ENCODE measurements at places on chromosomes 11 and 22.

DNA sequence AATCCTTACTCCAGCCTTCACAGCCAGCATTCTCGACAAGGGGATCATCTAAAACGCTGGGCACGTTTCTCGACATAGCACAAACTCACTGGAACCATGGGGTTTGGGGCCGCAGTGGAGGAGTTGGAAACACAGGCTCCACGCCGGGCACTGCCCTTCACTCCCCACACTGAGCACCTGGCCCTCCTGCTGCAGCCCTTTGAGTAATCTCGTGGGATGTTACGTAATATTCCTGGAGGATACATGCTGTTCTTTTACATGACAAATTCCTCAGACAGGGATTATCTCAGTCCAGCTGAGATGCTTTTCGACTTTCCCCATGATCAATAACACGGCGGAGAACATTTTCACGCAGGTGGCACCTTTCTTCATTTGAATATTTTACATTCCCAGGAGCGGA, 408.0 kb downstream of the SHANK2 start:
- DNase-seq = no peak

GRCh38 chr22:19995611-19996339, 20.8 kb downstream of the ARVCF start:
- no peak for DNase-seq

- no peak for DNase-seq
These were observed 16.0 kb downstream of the USP47 start for GRCh38 chr11:11857769-11858168.

GRCh38 chr11:64234647-64235379, 429 bp downstream of the VEGFB start:
- no peak for DNase-seq

DNA sequence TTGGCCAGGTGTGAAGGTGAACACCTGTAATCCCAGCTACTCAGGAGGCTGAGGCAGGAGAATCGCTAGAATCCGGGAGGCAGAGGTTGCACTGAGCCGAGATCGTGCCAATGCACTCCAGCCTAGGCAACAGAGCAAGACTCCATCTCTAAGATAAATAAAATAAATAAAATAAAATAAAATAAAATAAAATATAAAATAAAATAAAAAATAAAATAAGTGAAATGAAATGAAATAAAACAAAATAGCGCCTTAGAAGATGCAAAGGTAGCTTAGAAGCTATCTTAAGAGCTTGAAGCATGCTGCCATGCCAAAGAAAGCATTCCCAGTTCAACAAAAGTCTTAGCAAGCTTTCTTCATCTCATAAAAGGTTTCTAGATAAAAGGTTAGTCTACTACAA, 6.9 kb upstream of the APOBEC3C start:
- no peak for DNase-seq

DNA sequence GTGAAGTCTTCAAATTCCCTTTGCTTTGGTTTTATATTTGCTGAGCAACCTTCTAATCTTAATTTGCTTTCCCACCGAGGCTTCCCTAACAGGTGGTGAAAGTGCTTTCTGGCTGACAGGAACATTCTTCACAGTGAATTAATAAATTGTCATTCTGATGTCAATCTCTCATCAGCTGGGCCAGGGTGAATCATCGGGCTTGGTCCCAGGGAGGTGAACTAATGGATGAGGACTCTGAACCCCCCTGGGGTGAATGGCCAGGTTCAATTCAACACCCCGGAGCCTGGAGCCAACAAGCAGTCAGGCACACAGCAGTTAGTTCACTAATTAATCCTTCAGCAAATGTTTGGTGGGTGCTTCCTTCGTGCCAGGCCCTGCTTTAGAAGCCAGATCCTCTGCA, 155.4 kb upstream of the PDGFD start:
- DNase-seq = no peak

GRCh38 chr11:8317159-8317558, 53.5 kb upstream of the LMO1 start:
- DNase-seq = no peak

DNA sequence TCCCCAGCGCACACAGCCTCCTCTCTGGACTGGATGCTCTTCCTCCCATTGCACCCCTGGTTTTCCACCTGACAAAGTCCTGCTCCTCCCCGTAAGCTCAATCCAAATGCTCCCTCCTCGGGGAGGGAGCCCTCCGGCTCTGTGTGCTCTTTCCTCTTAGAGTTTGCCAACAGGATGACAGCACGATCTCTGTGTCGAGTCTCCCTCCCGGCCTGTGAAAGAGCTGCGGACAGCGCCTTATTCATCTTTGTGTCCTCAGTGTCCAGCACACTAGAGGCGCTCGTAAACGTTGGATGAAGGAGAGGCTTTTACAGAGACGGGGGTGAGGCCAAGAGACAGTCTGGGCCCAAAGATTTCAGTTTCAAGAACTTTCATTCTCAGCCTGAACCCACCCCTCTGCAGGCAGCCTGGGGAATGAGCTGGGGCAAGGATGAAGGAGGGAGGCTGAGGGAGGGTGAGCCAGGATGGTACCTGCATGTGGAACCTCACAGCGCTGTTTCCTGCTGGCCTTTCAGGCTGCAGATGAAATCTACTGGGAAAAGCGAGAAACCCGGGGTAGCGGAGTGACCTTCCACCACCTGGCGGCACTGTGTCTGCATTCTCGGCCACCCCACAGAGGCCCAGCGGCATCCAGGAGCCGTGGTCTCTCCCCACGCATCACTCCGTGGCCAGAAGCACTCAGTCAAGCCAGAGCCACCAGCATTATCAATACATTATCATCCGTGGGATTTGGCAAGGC, 8.5 kb upstream of the TMPRSS4 start:
- peak; percentile 28 for DNase-seq

DNA sequence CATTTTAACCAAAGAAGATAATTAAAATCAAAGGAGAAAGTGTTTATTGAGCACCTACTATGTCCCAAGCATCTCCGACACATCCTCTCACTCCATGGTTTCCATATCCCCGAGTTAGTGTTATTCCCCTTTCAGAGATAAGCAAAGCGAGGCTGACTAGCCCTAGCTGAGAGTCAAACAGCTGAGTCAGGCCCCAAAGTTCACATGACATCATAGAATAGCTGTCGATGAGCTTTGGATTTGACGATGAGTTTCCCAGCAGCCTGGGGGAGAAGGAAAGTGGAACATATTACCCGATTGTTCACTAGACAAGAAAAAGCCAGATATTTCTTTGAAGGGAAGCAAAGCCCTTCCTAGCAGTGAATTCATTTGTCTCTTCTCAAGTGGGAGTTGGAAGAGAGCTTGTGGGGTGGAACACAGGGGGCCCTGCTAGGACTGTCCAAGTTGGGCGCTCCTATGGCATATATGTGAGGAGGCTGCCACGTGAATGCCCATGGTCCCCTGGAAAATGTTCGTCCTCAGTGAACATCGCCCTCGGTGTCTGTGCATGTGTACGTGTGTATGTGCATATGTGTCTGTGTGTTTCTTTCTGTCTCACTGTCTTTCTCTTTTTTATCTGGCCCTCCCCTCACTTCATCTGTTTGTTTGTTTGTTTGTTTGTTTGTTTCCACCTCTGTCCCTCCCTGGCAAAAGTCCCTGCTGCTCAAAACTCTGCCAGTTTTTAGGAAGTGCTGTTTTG, 493 bp upstream of the CYTH4 start:
- no peak for DNase-seq

DNA sequence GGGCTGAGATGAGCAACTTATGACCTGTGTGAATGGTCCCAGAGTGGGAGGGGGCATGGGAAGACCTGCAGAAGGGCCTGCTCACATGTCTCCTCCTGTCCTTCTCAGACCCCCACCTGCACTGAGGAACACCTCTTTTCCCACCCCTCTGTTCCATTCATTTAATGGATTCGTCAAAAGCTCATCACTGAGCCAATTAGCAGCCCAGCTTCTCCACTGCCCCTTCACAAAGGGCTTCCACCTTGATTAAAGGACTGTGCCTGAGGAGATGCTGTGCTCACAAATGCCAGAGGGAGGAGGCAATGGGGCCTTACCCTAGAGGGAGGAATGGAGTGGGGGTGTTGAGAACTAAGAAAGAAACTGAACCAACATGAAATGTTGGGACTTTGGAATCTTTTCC, 14.0 kb upstream of the CDON start:
- no peak for DNase-seq

DNA sequence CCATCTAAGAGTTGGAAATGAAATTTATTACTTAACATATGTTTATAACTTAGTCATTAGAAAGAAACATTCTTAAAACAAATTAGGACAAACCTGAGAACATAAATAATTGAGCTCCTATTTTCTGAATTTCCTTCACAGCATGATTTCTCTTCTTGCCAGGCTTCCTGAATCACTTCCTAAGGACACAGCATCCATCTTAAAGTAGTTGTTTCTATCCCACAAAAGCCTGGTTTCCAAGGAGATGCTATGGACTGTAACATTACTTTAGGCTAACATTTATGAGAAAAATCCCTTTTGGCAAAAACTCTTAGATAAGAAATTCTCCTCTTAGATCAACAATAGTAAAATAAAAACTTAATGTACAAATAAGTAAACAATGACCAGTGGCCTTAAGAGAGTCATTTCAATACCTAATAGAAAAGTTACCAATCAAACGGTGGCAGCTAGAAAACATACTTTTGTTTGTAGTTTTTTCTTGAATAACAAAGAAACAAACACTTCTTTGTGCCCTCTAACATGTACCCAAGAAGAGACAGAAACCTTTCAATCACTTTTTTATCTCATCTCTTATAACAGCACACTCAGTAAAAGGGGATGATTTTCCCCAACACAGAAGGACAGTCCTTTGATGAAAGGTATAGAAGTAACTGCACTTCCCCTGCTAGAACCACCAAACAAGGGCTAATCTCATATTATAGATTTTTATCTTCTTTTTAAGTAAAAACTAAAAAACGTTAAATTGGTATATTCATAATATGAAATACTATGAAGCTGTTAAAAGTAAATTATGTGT, 74.5 kb downstream of the TTC28 start:
- no peak for DNase-seq

DNA sequence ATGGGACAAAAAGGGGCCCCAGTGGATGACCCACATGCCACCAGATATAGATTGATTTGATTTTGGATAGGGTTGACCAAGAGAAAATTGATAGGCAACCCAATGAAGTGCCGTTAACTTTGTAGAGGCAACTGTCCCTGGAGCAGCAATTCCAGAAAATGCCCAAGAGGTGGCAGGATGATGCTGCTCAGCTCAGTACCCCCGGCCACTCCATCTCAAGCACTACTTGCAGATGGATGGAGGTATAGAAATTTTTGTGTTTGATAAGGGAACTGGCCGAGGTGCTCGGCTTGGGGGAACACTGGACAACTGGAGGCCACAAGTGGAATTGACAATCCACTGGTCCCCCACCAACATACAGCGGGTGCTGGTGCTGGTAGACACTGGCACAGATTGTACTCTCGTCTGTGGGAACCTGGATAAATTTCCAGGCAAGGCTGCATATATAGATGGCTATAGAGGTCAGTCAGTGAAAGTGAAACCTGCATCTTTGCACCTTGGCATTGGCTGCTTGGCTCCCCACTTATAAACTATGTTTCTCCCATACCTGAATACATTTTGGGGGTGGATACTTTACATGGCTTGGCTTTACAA, 86.3 kb downstream of the CCDC83 start:
- DNase-seq = peak; percentile 30

DNA sequence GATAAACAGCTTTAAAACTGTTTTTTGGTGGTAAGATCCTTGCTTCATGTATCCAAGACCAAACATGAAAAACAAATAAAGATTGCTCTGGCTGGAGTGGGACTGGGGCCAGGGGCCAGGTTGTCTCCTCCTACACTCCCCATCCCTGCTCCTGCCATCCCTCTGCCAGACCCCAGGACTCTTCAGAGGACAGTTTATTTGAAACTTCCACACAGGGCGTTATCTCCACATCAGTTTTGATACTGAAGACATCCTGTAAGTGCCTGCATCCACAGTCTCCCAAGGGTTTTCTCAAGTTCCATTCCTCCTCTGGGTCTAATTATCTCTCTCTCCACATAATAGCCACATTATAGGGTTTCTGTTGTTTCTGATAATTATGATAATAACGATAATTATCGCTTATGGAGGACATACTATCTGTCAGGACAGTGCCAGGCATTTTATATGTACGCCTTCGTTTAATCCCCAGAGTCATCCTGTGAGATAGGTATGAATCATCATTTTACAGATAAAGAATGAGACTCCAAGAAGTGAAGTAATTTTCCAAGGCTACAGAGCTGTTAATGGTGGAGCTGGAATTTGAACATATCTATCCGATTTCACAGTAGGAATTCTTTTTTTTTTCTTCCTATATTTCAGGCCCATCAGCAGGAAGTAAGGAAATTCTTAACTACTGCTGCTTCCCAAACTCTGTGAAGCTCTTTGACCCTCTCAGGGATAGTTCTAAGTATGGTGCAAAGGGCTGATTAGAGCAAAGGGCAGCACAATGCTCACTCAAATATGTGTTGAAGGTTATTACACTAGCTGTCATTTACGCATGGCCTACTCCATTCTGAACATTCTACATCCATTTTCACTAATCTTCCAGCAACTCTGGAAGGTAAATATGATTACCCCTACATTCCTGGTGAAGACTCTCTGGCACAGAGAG, 488.0 kb upstream of the CCDC90B start:
- no peak for DNase-seq

All from iPS DF 19.7 (cell line).